ENCODE measurements at places on chromosomes 3 and 15.

GRCh38 chr3:196193736-196194541, 17.3 kb downstream of the ZDHHC19 start:
- no peak for DNase-seq

DNA sequence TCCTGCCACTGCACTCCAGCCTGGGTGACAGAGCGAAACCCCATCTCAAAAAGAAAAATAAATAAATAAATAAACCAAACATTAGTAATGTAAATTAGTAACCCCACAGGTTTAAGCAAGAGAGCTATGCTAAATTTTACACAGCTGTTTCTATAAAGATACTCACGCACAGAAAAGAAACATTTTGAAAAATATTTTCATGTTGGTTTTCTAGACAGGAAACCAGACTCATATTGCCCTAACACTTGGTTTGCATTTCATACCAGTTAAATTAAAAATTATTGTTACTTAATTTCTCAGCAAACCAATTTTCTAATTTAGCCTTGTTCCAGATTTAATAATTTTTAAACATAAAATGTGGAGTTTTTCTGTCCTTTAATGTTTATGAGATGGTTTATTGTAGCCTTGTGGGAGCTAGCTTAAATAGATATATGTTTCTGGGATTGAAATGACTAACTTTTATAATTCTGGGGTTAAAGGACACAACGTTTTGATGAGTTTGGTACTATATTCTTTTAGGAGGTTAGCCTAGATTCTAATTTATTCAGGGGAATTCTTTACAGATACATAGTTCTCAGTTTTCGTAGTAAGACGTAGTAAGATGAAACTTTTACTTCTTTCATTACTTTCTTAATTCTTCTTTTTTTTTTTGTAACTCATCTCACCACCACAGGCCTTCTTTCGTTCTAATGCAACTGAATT, 42.6 kb upstream of the SLC4A7 start:
- no peak for DNase-seq

- DNase-seq, result no peak
Observed at GRCh38 chr3:44058022-44058867, 183.4 kb upstream of the TOPAZ1 start.

- DNase-seq, result no peak
Observed at GRCh38 chr3:194397757-194398312, 1.2 kb downstream of the GP5 start.

- DNase-seq, result no peak
Observed at GRCh38 chr15:40146037-40146436, 14.8 kb upstream of the BUB1B start.

GRCh38 chr3:158165730-158166129, 55.8 kb downstream of the RSRC1 start:
- no peak for DNase-seq
